ENCODE measurements at places on chromosomes 7 and 10.

DNA sequence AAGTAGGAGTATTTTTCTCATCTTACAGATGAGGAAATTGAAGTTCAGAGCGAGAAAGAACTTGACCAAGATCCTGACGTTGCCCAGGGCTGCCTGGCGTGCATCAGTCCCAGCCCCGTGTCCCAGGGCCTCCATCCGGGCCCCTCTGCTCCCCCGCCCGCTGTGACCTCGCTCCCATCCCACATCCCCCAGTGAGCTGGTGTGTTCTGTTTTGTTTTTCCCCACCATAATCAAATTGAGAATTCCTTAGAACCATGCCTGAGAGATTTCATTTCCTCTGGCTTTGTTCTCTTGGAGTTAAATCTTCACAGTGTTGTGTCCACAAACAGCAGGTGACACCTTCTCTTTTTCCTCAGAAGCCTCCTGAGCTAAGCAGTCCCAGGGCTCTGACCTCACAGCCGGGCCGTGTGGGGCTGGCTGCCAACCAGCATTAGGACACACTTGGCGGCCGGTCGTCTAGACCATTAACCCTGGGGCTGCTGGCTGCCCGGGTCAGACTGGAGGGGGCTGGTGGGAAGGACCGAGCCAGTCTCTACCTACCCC lies 44.3 kb downstream of the PFKP start:
- DNase-seq, result no peak

DNA sequence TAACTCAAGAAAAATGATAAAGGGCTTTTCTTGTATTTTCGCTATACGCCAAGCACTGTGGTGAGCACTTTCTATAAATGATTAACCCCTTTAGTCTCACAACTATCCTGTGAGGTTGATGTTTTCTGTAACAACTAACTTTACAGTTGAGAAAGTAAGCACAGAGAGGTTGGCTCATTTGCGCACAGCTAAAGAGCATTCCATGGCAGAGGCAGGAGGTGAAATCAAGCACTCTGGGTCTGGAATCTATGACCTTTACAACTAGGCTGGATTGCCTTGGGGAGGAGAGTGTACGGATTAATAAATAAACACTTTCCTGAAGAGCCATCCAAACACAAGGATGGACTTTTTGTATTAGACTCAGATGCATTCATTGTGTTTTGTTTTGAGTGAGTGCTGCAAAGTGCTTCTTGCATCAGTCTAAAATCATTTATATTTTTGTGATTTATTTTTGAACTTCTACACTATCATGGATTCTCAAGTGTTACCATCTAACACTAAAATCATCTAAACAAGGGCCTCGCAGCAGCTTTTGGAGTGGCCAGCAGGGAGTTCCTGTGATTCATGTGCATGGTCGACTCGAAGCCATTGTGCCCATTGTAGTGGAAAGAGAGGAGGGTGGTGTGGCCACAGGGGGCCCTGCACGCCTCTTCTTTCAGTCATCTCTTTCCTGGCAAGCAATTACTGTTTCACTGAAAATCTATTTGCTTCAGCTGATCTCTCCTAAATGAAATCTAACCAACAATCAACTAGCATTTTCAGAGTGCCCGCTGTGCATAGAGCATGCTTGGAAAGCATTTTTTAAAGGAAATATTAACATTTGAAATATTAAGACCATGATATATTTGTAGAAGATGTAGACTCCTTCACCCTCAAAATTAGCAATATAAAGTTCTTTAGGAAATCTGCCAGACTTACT lies 633.4 kb upstream of the COBL start:
- DNase-seq, result no peak

DNA sequence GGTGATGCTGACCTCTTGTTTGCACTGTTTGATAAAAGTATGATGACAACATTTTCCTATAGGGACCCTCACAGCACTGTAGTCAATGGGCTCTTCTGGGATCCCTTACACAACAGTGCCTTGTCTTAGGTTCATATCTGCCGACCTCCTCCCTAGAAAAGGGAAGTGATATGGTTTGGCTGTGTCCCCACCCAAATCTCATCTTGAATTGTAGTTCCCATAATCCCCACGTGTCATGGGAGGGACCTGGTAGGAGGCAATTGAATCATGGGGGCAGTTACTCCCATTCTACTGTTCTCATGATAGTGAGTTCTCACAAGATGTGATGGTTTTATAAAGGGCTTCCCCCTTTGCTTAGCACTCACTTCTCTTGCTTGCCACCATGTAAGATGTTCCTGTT lies 23.1 kb downstream of the ZC3HAV1 start:
- no peak for DNase-seq

DNA sequence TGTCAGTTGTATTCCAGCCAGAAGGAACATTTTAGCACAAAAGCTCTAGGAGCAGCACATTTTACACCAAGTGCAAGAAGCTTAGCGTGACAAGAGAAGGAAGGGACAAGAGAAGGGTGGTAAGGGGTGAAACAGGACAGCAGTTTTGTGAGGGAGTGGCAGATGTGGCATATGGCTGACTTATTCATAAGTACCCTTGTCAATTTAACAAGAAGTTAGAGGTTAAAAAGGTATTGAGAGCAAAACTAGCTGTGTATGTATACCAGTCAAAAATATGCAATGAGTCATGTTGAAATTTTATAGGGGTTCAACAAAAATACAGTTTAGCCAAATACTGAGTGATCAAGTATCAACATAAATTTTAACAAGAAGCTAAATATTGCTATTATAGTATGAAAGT lies 561.5 kb upstream of the POT1 start:
- no peak for DNase-seq

- DNase-seq, result no peak
Observed at GRCh38 chr10:88066319-88066718, 202.9 kb downstream of the PTEN start.

GRCh38 chr7:146565872-146566271 lies 449.3 kb downstream of the CNTNAP2 start:
- DNase-seq, result no peak

DNA sequence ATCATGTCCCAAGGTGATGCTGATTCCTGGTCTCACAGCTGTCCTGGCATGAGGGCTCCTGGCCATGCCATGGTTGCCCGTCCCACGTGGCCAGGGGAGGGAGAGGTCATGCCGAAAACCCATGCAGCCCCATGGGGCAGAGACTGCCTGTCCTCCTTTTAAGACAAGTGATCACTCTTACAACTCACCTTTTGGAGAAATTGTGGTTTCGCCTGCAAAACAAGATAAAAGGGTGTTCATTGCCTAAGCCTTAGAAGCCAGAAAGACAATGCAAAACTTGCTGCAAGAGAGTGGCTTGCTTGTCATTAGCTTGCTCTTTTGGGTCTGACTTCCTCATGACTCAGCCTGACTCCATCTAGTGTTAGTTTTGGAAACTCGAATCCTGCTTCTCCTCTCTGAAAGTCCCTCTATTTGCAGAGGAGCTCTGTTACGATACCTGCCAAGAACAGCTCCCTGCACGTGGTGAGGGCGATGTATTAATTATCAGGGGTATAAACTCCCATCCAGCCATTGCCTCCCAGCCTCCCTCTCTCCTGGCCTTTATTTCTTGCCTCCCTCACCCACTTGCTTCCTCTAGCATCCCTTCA lies 26.7 kb downstream of the TMEM273 start:
- DNase-seq, result no peak

GRCh38 chr7:50418526-50419290 lies 31.4 kb downstream of the FIGNL1 start:
- DNase-seq, result no peak

DNA sequence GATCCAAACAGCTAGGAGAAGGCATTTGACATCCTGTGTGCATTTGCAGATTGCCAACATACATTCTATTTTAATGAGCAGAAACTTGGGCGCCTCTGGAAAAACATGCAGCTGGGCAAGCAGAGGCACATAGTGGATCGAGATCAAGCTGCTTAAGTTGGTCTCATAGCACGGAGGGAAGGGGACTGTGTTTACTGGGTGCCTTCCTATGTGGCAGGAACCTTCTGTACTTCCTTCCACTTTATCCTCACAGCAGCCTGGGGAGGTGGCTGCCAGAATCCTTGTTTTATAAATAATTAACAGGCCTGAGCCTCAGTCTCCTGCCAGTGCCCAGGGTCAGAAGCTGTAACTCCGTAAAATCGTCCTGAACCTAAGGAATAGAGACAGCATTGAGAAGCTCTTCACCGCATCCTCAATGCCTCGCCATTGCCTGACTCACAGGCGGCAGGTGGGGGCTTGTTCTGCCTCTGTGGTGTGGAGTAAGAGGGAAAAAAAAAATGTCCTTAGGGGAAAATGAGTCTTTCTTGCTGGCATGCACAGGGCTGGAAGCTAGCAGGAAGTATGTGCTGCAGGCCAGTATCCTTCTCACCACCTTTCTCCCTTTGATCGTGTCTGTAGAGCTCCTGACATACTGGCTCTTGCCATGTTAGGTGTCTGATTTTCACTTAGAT lies 6.2 kb downstream of the VWA2 start:
- DNase-seq, result no peak

DNA sequence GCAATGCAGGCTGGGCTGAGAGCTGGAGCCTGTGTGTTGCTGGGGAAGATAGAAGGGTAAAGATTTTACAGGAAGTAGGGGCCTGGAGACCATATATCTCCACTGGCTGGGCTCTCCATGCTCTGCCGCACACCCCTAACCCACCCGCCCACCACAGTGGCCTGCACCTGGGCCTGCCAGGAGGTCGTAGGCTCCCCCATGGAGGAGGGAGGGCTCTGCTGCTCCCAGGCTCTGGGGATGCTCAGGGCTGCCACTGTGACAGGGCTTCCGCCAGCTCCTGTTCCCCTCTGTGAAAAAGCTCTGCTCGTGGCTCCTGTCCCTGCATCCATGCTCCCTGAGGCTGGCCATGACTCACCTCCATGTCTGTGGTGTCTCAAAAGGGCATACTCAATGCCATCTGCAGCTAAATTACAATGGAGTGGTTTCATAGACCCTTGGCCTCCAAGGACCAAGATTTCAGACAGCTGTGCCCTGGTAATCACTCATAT lies 106.0 kb downstream of the CXCL12 start:
- no peak for DNase-seq

GRCh38 chr10:118910702-118911101 lies 118.8 kb upstream of the NANOS1 start:
- no peak for DNase-seq

DNA sequence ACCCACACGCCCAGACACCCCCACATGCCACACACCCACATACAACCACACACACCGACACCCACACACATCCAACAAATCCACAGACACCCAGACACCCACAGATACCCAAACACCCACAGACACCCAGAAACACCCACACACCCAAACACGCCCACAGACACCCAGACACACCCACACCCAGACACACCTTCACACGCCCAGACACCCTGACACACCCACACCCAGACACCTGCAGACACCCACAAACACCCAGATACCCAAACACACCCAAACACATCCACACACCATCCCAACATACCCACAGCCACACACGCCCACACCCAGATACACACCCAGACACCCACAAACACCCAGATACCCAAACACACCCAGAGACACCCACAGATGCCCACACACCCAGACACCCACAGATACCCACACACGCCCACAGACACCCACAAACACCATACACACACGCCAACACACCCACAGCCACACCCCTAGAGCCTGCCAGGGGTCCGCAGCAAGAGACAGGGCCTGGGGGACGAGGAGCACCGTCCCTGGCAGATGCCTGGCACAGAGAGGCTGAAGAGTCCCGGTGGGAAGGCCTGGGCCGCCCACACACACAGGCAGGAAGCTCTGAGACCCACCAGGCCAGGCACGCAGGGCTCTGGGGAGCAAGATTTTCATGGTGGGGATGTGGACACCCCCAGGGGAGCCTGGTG lies 28.5 kb downstream of the CYP2W1 start:
- no peak for DNase-seq

- no peak for DNase-seq
Observed at GRCh38 chr7:23072048-23072447, 33.5 kb upstream of the KLHL7 start.

- no peak for DNase-seq
Observed at GRCh38 chr7:142308326-142308725, 50.5 kb upstream of the PRSS58 start.

- no peak for DNase-seq
Observed at GRCh38 chr7:13067036-13067435, 379.6 kb downstream of the ARL4A start.

DNA sequence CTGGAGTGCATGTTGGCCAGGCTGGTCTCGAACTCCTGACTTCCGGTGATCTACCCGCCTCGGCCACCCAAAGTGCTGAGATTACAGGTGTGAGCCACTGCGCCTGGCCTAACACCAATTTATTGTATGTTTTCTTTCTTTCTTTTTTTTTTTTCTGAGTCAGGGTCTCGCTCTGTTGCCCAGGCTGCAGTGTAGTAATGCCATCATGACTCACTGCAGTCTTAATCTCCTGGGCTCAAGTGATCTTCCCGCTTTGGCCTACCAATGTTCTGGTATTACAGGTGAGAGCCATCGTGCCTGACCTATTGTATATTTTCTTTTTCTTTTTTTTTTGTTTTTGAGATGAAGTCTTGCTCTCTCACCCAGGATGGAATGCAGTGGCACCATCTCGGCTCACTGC lies 33.8 kb upstream of the UBE2H start:
- DNase-seq, result no peak

- DNase-seq, result no peak
Observed at GRCh38 chr10:50946991-50947781, 61.8 kb upstream of the A1CF start.

Data from stimulated activated CD8-positive, alpha-beta memory T cell treated with anti-CD3 and anti-CD28 coated beads, Interleukin-12 subunit alpha, Interleukin-12 subunit beta, amount 100 ng/mL, for 4 hours (primary cell).